Daoy (cell line): ENCODE measurements at places on chromosomes 4 and X. TPM values are rescaled to one million over a fixed set of nuclear protein-coding genes. Genes with fewer than 3 reads are reported as not detected.

The SPON2 gene
- 0.29 TPM in 1 of 2 replicates, not detected in the other for total RNA-seq

The NONO gene
- 413 and 418 TPM in 2 replicates for total RNA-seq

The ASMT gene
- total RNA-seq = not detected in 2 replicates

The ABCG2 gene
- 3.1 and 3.9 TPM in 2 replicates for total RNA-seq

The VCX3A gene
- 1.4 TPM in 1 of 2 replicates, not detected in the other for total RNA-seq

The GABRE gene
- 3.0 and 27.3 TPM in 2 replicates for total RNA-seq
